ENCODE measurements at places on chromosomes 11 and 22. TPM values are rescaled to one million over a fixed set of nuclear protein-coding genes. Genes with fewer than 3 reads are reported as not detected.

DNA sequence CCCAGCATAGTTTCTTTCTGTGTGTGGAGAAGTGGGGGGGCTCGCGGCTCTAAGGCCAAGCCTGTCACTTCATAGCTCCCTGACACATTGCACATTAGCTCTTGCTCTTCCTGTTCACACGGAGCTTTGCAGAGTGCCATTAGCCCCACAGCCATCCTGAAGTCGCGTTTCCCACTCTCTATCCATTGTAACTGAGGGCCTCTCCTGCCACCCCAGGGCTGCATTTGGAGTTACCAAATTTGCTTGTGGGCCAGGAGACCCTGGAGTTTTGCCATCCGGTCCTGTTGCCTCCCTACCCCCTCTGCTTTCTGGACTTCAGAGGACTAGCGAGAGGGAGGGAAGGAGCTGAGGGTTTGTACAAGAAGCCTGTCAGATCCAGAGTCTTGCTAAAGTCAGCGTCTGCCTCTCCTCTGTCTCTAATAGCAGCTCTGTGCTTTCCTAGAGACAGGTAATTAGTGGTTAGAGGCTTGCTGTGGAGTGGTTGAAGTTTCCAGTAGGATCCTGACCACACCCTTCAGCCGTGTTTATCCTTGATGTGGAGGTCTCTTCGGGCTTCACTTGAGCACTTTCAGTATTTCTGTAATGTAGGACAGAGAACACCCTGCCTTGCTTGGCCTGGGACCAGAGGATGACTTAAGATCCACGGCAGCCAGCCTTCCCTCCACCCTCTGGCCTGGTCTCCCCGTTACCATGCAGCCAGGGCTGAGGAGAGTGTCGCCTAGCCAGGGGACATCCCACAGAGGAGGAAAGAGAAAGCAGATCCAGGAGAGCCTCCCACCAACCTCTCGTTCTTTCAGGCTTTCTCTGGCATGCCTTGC, 14.1 kb downstream of the DCPS start:
- DNase-seq, result peak; percentile 59

DNA sequence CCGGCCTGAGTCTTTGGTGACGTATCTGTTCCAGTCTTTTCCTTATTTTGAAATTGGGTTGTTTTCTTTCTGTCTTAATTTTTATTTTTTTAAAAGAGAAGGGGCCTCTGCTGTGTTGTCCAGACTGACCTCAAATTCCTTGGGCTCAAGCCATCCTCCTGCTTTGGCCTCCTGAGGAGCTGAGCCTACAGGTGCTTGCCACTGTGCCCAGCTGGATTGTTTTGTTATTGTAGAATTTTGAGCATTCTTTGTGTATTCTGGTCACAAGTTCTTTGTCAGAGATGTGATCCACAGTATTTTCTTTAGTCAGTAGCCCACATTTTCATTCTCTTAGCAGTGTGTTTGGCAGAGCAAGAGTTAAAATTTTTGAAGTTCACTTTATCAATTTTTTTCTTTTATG, 100.1 kb downstream of the ATXN10 start:
- no peak for DNase-seq

- DNase-seq, result no peak
Observed at GRCh38 chr11:14288189-14288935, 70.6 kb downstream of the RRAS2 start.

- no peak for DNase-seq
Observed at GRCh38 chr11:116835042-116835772, 2.2 kb downstream of the APOA1 start.

DNA sequence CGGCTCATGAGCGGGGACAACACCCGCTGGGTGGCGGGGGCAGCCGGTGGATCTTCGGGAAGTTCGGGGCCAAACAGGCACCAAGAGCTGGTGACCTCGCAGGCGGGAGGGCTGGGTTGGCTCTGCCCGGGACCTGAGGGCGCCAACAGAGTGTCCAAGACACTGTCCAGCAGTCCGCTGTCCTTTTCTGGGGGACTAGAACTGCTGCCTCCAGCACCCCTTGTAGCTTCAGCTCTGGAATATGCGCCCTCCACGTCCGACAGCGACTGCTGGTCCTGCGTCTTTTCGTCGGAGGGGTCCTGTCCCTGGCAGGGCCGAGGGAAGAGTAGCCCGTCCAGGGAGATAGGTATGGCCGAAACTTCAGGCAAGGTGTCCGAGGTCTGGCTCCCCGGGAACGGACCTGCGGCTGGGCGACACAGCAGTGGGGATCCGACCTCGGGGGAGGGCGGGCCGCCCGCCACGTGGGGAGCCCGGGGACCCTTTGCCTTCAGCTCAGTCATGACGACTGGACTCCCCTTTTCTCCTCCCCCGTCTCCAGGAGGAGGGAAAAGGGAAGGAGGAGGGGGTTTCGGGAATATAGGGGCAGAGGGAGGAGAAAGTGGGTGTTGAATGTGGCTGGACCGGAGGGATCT, 926 bp downstream of the PGR start:
- DNase-seq, result no peak

GRCh38 chr11:80849253-80849652, 1408.4 kb upstream of the TENM4 start:
- no peak for DNase-seq

DNA sequence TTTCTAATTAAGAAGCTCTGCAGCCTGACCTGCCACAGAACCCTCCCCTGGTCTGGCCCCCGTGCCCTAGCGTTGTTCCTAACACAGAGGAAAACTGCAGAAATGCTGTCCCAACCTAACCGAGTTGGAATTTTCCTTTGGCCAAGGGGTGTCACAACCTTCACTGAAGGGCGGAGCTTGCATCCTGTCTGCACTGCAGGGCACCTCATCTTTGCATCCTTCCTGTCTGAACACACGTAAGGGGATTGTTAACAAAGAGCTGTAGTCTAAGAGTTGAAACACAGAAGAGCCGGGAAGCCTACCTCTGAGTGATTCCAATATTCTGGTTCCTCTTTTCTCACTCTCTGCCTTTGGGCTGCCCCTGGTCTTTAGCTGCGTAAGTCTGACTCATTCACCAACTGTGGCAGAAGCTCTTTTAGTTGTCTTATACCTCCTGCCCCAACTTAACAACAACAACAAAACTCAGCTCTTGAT, 1.6 kb downstream of the DIXDC1 start:
- DNase-seq, result peak; percentile 75

GRCh38 chr11:9120664-9121468, 29.5 kb upstream of the SCUBE2 start:
- no peak for DNase-seq

CDKN1C gene
- total RNA-seq, result 0.17 TPM

GRCh38 chr22:49968313-49968830, 7.8 kb downstream of the PIM3 start:
- peak; percentile 8 for DNase-seq

DNA sequence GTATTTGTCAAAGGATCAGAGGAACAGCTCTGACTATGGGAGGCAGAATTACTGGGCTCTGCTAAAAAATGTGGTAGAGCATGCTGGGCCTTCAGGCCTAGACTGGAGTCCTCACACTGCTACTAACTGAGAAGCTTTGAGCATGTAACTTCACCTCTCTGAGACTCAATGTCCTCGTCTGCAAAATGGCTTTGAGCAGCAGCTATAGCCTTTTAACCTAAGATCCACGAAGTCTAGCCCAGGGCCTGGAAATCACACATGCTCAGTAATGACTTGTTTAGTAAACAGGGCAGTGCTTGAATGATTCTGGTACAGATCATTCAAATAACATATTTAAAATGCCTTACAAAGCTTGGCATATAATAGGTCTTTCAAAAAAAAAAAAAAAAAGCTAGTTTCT, 221.7 kb downstream of the NTM start:
- no peak for DNase-seq

DNA sequence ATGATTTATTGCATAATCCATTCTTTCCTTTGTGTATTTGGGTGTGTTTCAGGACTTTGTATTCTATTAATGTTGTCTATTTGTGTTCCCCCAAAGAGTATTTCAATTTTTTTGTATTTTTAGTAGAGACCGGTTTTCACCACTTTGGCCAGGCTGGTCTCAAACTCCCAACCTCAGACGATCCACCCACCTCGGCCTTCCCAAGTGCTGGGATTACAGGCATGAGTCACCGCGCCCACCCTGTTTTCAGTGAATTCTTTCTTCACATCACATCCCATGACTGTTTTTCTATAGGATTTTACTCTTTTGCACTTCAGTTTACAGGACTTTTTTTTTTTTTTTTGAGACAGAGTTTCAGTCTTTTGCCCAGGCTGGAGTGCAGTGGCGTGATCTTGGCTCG, 46.3 kb downstream of the RBX1 start:
- no peak for DNase-seq

GRCh38 chr11:25900814-25901213, 431.1 kb upstream of the ANO3 start:
- no peak for DNase-seq

- no peak for DNase-seq
Observed at GRCh38 chr11:15858881-15859280, 497.5 kb downstream of the SOX6 start.

DNA sequence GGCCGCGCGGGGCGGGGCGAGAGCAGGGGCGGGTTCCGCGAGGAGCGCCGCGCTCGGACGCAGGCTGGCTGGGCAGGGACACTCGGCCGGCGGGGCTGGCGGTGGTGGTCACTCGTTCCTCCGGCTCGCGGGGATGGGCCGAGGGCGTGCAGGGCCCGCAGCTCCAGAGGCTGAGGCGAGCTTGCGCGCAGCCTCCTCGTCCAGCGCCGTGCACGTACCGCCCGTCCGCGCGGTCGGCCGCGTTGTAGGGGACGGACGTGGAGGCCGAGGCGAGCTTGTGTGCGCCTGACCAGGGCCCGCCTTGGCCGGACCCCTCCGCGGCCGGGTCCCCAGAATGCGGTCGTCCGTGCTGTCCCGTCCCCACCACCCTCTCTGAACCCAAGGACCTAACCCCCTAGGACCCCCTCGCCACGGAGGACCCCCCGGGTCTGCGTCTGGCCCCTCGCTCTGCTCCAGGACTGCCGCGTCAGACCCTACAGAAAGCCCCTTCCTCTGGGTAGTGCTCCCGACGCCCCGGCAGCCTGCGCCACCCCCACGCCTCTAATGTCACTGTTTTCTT, 569 bp upstream of the YPEL1 start:
- DNase-seq, result no peak

DNA sequence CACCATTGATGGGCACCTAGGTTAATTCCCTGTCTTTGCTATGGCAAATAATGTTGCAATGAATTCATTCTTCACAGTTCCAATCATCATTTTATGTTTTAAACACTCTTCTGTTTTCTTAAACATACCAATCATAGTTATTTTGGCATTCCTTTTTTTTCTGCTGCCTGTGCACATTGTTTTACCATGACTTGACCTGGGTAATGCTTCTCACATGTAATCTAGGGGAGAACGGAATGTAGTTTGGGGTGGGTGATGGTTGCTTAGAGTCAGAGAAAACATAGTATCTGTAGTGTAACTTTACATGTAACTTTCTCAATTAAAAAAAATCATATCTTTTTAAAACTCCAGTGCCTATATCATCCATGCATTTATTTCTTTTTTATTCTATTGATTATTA, 1945.3 kb upstream of the RAG2 start:
- DNase-seq, result no peak

- DNase-seq, result peak; percentile 20
Observed at GRCh38 chr11:131867457-131868257, 497.2 kb downstream of the NTM start.

PIWIL4 gene
- 0.12 TPM for total RNA-seq

CALCA gene
- not detected for total RNA-seq

DNA sequence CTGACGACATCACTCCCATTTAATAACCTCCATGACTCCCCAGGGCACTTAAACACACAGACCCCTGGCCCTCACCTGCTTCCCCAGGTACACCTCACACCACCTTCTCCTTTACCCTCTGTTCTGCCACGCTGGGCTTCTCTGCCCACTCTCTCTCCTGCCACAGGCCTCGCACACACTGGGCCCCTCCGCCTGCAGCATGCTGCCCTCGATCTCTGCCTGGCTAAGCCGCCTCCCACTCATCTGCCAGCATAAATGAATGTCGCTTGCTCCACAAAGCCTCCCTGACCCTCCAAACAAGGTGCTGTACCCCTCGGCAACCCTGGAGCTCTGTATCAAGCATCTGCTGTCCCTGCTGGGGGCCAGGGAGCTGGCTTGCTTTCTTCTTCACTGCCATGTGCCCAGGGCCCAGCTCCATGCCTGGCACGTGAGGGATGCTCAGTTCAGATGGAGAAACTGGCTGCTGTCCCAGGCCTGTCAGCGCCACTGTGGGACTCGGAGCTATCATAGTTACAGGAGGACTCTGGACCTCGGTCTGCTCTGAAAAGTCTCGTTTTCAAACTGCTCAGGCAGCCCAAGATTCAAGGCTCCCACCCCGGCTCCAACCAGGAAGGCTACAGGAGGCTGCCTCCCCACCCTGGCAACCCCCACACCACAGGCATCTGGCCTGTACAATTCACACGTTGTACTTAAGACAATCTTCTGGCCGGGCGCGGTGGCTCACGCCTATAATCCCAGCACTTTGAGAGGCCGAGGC, 11.9 kb downstream of the TTLL1 start:
- no peak for DNase-seq

GRCh38 chr11:17352950-17353820, 1.6 kb downstream of the NCR3LG1 start:
- DNase-seq, result peak; percentile 60

LSP1 gene
- total RNA-seq, result 42.4 TPM

DNA sequence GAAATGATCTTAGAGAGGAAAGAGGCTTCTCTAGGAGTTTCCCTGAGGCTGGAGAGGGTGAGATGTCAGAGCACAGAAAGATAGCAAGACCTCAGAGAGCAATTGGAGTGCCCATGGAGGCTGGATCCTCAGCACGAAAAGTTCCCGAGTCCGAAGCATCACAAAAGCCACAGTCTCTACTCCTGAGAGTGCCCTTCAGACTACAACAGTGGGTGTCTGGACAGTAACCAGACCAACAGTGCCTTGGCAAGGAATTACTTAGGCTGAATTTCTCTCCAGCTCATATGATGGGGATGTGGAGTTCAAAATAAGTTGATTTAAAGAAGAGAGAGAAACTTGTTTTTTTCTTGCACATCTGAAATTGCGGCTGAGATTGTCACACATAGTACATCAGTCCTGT, 31.9 kb upstream of the PSMA1 start:
- no peak for DNase-seq

GRCh38 chr11:46710821-46711269, 8.2 kb upstream of the F2 start:
- no peak for DNase-seq

THY1 gene
- 0.07 TPM for total RNA-seq

DNA sequence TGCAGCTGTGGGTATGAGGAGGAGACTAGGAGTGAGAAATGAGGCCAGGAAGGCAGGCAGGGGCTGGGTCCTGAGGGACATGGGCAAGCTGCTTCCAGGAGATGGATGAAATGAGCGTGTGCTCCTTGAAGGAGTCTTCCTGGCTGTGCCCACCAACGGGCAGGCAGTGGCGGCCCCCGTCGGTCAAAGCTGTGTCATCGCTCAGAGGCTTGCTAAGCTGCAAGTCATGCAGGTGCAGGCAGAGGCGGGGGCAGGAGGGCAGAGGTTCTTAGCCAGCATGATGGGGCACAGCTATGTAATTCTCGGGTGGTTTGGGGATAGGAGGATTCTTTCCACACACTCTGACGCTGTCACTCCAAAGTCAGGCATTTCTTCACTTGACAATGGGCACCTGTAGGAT, 12.5 kb upstream of the PEX26 start:
- no peak for DNase-seq

GRCh38 chr11:43547889-43548381, 132.6 kb upstream of the HSD17B12 start:
- DNase-seq, result no peak

EIF3D gene
- total RNA-seq, result 341 TPM
